ENCODE measurements at places on chromosomes 16 and 17.

GRCh38 chr17:56777859-56778258 lies 55.9 kb downstream of the C17orf67 start:
- no peak for DNase-seq

- no peak for DNase-seq
Measured at GRCh38 chr16:84832488-84833143, 12.8 kb downstream of the CRISPLD2 start.

- DNase-seq = no peak
Measured at GRCh38 chr17:74863420-74864296, 4.0 kb upstream of the GRIN2C start.

GRCh38 chr16:20191566-20191965 lies 117.9 kb upstream of the GPR139 start:
- no peak for DNase-seq

DNA sequence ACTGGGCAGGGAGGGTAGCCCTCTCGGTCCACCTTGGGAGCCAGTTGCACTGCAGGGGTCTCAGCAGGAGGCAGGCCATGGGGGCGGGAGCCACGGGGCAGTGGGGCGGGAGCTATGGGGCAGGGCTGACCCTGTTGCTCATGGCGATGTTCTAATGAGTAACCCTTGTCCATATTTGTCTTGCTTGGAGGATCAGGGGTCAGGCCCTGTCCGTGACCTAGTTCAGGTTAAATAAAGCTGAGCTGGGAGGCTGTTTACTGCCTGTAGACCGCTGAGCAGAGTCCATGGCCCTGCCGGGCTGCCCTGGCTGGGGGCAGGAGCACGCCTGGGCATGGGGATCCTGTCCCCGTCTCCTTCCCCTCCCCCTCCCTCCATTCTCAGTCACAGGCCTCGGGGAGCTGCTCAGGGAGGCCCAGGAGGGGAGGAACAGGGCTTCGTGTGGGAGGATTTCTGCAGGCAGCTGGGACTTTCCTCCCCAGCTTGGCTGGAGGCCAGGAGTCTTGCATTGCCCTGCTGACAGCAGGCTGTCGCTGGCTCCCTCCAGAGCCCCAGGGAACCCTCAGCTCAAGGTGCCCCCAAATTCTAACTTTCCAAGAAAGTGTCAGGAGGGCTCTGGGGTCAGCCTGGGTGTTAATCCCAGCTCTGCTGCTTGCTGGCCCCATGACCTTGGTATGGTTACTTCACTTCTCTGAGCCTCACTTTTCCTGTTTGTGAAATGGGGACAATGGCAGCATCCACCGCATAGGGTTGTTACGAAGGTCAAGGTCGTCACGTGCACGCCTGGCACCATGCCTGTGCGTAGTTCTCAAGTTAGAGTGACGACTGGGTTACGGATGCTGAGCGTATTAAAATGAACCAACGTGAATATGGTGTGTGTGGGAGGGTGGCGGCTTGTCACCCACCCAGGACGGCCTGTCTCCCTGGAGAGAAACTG lies 6.1 kb upstream of the SERPINF2 start:
- no peak for DNase-seq

DNA sequence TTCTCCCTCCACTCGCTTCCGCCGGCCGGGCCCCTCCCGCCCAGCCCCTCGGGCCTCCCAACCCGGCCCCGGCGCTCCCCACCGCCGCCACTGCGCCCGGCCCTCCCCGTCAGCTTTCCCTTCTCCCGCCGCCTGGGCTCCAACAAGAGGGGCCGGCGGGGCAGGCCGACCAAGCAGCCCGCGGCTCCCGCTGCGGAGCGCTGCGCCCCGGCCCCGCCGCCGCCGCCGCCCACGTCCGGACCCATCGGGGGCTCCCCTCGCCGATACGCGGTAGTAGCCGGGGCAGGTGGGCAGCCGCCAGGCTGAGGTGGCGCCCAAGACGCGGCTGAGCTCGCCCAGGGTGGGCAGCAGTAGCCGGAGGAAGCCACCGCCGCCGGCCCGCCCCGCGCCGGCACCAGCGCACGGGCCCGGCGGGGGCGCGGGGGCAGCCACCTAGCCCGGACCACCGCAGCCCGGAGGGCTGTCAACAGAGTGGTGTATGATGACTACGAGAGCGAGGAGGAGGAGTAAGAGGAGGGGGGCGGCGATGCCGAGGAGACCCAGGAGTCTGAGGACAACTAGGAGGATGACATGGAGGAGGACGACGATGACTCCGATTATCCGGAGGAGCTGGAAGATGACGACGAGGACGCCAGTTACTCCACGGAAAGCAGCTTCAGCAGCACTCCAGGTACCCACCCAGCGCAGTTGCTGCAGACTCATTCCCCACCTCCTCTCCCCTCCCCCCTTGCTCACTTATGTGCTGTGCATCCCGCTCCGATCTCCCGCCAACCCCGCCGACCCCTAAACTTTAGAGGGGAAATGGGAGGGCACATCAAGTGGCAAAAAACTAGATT lies 498 bp downstream of the LRRC37B start:
- peak; percentile 22 for DNase-seq

DNA sequence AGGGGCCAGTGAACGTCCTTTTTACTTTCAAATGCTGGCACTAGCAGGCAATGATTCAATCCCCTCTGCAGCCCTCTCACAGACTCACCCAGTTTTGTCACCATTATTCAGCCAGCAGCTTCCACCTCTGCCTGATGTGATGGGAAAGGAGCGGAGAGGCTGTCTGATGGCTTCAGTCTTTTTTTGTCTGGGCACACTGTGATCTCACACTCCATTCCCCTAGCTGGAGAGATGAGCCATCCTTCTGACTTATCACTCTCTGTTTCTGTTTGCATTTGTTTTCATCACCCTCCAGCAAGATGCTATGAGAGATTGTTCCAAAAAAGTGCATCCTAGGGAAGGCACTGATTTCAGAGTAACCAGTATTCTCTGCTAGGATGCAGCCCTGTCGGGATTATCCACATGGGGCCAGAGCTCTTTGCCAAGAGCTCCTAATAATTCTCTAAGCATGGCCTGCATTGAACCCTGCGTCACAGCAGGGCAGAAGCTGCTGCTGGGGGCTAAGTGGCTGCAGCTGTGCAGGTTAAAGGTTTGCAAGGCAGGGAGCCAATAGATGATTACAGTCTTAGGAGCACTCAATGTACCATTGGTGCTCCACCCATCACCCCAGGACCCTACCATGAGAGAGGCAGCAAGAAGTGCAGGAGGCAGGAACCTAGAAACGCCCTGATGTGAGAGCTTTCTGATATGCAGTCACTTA lies 236.1 kb upstream of the C16orf82 start:
- DNase-seq = no peak

- no peak for DNase-seq
Measured at GRCh38 chr16:53713403-53714204, 9.6 kb downstream of the FTO start.

- no peak for DNase-seq
Measured at GRCh38 chr17:2388683-2389055, 12.2 kb downstream of the MNT start.

DNA sequence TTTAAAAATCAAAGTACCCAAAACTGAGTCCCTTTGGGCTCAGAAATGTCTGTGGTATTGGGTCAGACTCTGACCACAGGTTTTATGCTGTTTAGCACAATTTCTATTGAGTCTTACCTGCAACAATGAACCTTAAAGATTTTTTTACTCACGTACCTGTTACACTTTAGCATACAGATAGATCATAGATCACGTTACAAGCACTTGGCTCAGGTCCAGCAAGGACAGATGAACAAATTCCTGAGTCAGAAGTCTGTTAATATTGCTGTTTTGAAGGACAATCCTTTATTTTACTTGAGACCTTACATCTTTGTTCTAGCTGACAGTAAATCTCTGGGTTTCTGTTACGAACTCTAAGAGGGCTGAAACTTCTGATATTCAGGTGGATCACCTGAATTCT lies 12.8 kb downstream of the SLC7A6OS start:
- DNase-seq = no peak

DNA sequence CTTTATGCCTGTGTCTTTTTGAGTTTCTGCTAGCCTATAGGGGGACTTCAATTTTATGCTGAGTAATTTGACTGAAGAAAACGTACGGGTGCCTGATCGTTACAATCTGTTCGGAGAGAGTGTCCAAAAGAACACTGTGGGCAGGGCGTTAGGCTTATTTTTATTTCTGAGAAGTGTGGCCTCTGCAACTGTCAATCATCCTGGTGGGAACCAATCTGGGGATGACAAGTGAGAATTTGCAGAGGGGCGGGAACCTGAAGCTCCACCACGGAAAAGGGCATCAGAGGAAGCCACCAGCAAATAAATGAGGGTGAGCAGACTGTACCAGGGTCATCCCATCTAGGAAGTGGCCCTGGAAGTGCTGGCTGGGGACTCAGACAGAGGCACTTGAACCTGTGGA lies 12.0 kb upstream of the CDYL2 start:
- DNase-seq = no peak

DNA sequence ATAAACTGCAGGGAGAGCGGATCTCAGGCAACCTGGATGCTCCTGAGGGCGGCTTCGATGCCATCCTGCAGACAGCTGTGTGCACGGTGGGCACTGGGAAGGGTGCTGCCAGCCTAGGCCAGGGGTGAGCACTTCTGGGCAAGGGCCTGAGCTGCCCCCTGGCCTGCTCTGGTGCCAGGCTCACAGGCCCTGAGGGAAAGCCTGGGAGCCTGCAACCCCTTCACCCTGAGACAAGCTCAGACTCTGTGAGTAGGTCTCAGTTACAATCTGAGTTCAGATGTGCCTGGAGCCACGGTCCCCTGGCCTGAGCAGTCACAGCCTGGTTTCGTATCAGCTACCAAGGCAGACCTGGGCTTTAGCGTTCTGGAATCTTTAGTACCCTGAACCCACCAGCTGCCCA lies 8.1 kb downstream of the ITGB4 start:
- no peak for DNase-seq

GRCh38 chr16:72689851-72690250 lies 358.1 kb downstream of the ZFHX3 start:
- DNase-seq = no peak

DNA sequence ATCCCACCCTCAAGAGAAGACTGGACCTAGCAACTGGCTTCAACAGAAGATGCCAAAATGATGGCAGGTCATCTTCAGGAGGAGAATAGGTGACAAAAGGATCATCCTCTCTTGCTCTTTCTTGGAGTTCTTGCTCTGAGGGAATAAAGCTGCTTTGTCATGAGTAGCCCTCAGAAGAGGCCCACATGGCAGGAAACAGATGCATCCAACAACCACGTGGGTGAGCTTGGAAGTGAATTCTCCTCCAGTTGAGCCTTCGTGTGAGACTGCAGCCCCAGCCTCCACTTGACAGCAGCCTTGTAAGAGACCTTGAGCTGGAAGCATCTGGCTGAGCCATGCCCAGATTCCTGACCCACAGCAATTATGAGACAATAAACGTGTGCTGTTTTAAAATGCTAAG lies 87.5 kb downstream of the DYNLRB2 start:
- DNase-seq = no peak

GRCh38 chr16:50371936-50372595 lies 3.3 kb upstream of the BRD7 start:
- no peak for DNase-seq
